ENCODE measurements at places on chromosomes 1 and 21.

GRCh38 chr1:178411756-178412399 is 84.9 kb downstream of the CLEC20A start:
- no peak for DNase-seq

DNA sequence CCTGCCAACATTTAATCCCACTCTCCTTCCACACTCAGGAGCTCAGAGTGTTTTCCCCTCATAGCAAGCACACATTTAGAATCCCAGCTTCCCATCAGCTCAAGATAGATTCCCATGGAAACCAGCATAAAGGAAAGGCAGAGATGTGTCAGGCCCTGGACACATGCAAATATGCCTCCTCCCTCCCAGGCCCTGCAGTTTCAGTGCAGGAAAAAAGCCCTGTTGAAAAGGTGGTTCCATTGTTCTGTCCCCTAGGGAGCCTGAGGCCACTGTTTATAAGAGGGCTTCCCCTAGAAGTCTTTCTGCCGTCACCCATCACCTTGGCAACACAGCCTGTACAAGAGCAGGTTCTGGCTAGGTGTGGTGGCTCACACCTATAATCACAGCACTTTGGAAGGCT is 3.6 kb downstream of the CACNA1S start:
- DNase-seq: no peak

DNA sequence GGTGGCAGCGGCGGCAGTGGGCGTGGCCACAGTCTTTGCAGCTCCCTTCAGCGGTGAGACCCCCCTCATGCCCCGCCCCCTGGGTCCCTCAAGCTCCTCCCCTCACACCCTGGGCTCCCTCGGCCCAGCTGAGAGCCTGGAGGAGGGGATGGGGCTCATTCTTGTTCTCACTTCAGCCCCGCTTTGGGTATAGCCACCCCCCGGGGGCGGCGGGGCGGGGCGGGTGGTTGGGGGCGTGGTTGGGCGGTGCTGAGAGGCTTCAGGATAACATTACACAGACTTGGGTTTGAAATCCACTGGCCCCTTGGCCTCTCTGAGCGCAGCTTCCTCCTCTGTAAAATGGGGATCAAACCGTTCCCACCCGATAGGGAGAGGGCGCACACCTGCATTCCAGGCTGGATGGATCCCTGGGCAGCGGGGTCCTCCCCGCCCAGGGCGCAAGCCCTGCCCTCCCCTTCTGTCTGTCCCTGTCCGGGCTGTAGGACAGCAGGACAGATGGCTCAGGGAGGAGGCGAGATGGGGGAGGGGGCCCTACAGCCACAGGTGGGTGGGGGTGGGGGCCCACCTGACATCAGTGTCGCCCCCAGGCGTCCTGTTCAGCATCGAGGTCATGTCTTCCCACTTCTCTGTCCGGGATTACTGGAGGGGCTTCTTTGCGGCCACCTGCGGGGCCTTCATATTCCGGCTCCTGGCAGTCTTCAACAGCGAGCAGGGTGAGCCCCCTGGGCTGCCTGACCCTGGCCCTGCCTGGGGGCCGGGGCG is 5.1 kb downstream of the CLCNKA start:
- DNase-seq: no peak

GRCh38 chr1:193140254-193140653 is 18.4 kb downstream of the CDC73 start:
- no peak for DNase-seq

- no peak for DNase-seq
Measured at GRCh38 chr1:154765970-154766369, 104.1 kb downstream of the KCNN3 start.

DNA sequence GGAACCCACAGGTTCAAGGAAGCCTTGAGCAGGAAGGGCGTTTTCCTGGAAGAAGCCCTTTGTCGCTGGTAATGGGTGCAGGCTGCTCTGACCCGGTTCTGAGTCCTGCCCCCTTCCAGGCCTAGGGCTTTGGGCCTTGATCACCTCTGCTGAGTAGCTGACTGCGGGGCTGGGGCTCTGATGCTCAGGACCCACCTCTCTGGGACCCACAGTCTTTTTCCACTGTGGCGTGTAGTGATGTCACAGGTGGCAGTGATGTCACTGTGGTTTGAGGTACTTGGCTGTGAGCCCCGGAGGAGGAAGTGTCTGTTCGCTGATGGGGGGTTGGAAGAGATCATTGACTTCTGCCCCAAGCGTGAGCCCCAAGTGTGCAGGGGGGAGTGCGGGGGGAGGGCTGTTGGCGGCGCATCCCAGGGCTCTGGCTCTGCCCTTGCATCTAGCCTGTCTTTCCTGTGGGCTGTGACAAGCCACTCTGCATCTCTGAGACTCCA is 6.9 kb downstream of the TNFRSF1B start:
- peak; percentile 95 for DNase-seq

DNA sequence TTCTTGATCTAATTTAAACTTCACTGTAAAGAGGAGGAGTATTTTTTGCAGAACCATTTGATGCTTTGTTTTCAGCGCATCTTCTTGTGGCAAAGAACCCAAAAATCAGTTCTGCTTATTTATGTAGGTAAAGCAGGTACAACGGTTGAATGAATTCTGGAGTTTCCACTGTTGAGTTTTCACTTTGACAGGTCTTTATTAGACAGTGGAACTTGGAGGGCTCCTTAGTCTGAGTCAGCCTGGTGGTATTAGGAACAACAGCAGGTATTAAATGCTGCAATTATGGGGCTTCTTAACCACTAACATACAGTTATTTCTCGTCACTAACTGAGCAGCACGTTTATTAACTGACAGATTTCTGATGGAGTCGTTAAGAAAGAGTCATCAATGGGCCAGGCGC is 1.2 kb downstream of the LRIG2 start:
- DNase-seq: no peak

DNA sequence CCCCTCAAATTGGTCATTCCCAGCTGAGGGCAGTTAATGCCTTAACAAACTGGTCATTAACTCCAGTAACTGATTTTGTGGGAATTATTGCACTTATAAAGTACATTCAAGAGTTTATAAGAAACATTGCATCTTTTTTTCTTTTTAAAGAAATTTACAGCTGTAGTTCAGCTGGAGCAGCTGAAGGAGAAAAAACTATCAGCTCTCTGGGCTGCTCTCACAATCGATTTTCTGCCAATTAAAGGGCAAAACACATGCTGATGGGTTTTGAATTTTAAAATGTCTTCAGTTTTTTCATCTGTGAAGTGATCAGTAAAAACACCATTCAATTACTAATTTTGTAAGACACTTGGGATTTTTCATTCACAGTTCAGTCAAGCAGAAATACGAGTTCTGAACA is 74.7 kb downstream of the KIFAP3 start:
- DNase-seq: no peak

DNA sequence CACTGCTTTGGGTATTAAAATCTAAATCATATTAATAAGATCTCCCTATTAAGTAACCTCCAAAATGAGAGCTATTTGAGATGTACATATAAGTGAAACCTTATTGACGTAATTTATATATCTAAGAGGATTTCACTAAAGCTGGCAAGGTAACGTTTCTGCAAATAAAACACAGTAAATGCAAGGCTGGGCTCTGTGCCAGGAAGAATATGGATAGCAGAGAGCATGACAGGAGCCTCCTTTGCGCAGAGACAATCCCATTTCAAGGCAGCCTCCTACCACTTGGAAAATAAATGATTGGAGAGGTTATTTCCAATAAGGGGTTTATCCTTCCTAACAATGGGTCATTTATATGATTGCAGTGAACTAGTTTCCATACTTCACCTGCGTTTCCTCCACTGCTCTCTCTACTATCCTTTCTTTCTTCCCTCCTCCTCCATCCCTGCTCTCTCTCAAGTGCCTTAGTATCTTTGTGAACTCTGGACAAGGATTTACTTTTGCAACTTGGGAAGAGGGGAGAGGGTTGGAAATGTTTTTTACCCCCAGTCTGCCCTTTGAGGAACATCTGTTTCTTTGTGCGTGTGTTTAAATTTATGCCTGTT is 3.0 kb upstream of the NFIA start:
- no peak for DNase-seq

GRCh38 chr1:200886594-200886993 is 8.1 kb upstream of the INAVA start:
- no peak for DNase-seq

GRCh38 chr1:36710951-36711350 is 228.2 kb upstream of the CSF3R start:
- DNase-seq: no peak

DNA sequence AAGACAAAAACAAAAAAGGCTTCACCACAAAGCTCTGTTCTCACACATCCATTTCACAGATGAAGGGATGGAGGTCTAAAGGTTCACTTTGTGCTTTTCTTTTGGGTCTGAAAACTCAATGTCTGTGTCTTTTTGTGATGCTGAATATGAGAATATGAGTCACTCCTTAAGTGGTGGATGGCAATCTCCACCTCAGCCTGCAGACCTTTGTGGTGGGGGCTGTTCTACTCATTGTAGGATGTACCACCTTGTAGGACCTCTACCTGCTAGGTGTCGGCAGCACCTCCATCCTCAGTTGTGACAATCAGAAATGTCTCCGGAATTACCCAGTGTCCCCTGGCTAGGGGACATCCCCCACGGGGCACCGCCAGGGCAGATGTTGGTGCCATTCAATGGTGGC is 42.8 kb downstream of the UBASH3A start:
- no peak for DNase-seq

GRCh38 chr1:100184536-100184935 is 6.5 kb upstream of the LRRC39 start:
- no peak for DNase-seq

All from stimulated activated CD8-positive, alpha-beta memory T cell treated with anti-CD3 and anti-CD28 coated beads, Interleukin-4, amount 100 ng/mL, for 4 hours (primary cell).